Vagina (tissue), 2 donors: ENCODE measurements at places on chromosomes 16 and 17.

GRCh38 chr17:61486135-61487120 lies 34.2 kb downstream of the TBX4 start:
- peak; percentile 70 for DNase-seq

GRCh38 chr16:17784073-17784472 lies 313.3 kb upstream of the XYLT1 start:
- no peak for DNase-seq

GRCh38 chr17:38896346-38896954 lies 26.6 kb downstream of the LASP1 start:
- DNase-seq, result no peak

DNA sequence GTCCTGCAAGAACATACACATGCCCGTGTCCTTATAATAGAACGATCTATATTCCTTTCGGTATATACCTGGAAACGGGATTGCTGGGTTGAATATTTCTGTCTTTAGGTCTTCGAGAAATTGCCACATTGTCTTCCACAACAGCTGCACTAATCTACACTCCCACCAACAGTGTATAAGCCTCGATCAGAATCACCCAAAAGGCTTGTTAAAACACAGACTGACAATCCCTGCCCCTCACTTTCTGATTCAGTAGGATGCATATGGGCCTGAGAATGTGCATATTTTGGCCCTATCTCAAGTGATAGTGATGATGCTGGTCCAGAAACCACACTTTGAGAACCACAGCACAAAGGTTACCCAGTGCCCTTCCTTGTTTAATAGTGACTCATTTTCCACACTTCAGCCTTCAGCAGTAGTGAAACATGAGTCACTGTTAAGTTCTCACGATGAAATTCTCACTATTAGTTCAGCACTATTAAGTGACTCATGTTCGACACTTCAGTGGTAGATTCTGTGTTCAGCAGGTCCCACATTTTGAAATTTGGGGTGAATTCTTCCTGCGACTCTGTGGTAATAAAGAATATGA lies 215.6 kb downstream of the GRIN2A start:
- DNase-seq, result no peak

- peak; percentile 94 for DNase-seq
Observed at GRCh38 chr16:48535831-48536613, 74.0 kb downstream of the N4BP1 start.

DNA sequence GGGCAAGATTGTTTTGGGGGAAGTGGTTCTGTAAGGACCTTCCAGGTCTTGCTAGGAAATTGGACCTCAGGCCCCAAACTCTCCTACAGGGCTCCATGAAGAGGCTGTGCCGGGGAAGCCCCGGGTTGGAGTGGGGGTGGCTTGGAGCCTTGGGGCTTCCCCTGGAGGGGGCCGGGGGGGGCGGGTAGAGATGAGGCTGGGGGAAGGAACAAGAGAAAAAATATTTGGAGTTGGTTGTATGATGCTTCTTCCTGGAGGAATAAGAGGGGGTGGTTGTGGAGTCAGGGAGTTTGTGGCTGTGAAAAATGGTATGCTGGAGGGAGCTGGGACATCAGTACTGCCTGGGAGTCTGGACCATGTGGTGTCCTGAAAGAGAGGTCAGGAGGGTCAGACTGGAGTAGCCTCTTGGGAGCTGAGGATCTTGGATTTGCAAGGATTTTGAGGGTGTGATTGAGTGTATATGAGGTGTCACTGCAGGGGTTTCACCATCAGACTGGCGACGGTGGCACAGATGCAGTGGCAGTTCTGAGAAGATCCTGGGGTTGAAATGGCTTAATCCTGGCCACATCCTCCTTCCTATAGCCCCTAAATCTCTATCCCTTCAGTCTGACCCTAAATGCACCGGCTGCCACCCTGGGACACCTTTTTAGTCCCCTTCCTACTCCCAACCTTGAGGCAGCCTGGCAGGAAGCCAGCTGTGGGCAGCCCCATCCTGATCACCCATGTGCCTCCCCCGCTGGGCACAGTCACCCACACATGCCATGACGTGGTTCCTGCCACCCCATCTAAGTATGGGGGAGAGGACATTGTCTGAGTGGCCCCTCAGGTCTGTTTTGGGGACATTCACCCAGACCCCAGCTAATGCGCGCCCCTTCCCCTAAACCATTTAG lies 10.9 kb downstream of the RARA start:
- no peak for DNase-seq

DNA sequence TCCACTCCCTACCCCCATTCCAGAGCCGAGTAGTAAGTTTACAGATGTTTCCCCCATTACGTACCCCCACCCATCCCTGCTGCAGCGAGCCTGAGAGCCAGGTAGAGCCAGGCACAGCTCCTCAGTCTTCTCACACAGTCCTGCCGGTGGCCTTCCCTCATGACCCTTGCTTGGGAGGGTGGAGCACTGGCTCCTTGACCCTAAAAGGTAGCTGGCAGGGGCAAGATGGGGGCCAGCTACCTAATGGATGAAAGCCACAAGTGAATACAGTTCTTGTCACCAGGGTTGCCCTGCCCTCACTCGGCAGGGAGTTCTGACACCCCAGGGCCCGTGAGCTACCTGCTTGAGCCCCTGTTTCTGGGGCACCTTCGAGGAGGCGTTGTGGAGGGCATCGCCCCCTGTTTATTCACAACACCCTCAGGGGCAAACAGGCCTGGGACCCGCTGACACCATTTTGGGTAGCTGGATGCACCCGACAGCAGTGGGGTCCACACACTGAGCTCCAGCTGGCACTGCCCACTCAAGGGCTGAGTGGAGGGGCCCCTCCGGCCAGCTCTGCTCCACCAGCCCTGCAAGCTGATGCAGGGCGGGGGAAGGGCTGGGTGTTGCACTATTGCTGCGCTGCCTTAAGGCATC lies 22.2 kb downstream of the ADAM11 start:
- no peak for DNase-seq

- no peak for DNase-seq
Observed at GRCh38 chr17:60901806-60902205, 224.2 kb downstream of the BCAS3 start.

DNA sequence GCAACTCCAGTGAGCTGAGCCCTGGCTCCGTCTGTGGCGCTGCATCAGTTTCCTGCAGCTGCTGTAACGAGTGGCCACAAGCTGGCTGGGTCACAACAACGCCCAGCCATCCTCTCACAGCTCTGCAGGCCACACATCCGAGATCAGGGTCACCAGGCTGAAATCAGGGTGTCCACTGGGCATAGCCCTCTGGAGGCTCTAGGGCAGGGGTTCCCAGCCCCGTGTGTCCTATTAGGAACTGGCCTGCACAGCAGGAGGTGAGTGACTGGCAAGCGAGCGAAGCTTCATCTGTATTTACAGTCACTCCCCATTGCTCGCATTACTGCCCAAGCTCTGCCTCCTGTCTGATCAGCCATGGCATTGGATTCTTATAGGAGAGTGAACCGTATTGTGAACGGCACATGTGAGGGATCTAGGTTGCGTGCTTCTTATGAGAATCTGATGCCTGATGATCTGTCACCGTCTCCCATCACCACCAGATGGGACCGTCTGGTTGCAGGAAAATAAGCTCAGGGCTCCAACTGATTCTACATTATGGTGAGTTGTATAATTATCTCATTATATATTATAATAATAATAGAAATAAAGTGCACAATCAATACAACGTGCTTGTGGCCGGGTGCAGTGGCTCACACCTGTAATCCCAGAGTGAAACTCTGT lies 176.5 kb downstream of the SEC14L1 start:
- no peak for DNase-seq

GRCh38 chr16:20673071-20673806 lies 24.2 kb downstream of the ACSM1 start:
- DNase-seq, result no peak

DNA sequence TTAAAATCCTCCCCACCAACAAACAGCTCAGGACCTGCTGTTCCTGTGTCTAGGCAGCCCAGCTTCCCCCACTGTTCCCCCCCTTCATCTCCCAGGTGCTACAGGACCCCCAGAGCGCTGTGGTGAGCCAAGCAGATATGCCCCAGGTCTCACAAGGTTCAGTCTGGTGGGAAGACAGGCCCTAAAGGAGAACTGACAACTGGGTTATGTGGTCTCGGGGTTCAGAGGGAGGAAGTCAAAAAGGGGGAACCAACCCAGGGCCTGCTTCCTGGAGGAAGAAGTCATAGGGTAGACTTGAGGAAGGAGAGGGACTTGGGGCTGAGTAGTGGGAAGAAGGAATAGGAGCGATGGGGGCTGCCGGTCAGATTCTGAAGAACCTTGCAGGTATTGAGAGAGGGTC lies 2.6 kb downstream of the RIPOR1 start:
- peak; percentile 87 for DNase-seq

GRCh38 chr17:36645422-36645821 lies 44.0 kb downstream of the MRM1 start:
- DNase-seq, result no peak

DNA sequence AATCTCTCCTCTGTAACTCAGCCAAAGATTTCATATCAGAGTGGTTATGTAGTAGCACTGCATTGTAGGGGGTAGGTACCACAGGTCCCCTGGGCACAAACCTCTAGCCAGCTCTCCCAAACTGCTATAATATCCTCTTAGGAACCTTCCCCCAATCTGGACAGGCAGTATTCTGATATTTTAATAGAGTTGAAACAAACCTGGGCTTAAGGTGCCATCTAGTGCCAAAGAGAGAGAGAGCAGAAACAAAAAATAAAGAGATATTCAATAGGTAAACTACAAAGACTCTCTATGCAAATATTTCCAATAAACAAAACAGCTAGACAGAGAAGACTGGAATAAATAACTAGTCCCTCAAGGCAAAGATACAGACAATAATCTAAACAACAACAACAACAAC lies 1070.0 kb downstream of the CDH11 start:
- no peak for DNase-seq

DNA sequence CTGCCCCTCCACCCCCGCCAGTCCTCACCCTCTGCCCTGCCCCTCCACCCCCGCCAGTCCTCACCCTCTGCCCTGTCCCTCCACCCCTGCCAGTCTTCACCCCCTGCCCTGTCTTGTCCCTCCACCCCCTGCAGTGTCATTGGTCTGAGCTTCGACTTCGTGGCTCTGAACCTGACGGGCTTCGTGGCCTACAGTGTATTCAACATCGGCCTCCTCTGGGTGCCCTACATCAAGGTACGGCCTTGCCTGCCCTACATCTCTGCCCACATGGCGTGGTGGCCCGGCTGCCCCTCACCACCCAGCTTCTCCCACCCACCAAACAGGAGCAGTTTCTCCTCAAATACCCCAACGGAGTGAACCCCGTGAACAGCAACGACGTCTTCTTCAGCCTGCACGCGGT lies 12.0 kb downstream of the TAX1BP3 start:
- no peak for DNase-seq

DNA sequence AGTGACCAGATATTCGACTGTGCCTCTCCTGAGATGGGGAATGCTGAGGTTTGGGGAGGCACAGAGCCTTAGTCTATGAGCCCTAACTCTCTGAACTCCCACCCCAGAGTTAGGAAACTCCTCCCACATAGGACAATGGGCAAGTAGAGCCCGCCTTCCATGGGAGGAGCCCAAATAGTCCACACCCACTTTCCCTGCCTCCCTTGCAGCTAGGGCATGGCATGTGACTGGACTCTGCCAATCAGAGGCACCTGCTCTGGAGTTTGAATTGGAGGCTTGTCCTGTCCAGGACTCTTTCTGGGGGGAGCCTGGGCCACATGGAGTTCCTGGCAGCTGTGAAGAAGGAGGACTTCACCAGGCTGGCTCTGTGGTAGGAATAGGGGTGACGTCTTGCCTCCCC lies 48.4 kb downstream of the SOCS1 start:
- DNase-seq, result no peak

DNA sequence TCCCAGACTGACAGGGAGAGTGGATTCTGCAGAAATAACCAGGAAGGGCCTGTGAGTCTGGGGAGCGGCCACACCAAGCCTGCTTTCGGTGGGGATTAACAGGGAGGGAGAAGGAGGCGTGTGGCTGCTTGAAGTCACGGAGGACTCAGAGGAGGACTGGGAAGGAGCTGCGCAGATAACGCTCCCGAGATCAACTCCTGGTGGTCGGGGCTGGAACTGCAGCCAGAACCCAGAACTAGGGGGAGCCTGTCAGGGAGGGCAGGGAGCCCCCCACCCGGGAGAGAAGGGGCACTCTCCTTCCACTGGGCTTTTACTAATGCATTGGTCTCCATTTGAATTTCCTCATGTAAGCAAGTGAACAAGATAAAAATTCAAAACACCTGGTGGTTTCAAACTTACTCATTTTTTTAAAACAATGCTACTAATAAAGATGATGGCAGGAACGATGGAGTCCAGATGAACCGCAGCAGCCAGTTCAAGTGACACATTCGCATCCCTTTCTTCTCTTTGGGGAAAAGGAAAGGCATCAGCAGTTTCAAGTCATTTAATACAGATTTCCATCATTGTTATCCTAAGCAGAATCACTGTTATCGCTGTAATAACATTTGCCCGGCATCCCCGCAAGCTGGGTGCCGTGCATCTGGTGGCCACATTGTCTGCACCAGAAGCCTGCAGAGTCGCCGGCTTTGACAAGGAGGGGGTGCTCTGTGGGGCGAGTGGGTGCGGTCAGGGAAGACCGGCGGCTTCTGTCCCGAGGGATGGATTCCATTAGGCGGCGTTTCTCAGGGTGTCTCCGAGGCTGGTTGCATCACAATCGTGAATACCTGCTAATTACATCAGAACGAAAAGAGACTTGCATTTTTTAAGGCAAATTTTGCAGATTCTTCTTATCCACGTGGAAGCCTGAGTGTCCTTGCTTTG lies 183.0 kb downstream of the FOXL1 start:
- DNase-seq, result no peak

DNA sequence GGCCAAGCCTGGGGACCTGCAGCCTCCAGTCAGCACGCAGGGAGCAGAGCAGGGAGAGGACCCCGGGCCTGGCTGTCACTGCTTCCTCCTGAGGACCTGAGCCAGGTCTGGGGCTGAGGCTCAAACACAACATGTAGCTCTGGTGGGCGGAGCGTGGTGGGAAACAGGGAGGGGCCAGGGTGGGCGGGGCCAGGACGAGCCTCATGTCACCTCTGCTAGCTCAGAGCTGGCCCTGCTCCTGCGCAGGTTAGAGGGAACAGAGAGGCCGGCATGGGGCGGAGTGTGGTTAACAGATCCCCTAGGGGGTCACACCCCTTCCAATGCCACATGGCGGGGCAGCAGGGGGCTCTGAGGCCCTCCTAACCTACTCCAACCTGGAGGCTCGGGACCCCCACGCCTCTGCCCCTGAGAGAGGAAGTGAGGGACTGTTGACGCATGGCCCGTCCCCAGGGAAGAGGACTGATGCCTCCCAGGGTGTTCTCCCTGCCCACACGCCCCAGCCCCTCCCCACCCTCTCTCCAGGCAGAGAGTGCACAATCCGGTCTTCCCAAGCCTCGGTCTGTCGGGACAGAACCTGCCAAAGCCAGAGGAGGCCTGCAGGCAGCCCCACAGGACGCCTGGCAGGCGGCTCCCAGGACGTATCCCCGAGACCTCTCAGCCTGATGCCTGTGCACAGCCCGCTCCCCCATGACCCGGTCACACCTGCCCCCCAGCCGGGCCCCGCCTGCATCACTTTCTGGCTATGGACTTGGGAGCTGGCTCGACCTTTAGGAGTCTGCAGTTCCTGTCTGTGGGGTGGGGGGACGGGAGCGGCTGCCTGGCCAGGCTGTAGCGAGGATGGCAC lies 15.2 kb downstream of the PIEZO1 start:
- DNase-seq, result no peak
